Cortex of kidney (tissue), 1 donor: ENCODE measurements at places on chromosomes 3 and 15.

- no peak for DNase-seq
Measured at GRCh38 chr15:98827217-98827616, 178.9 kb downstream of the IGF1R start.

DNA sequence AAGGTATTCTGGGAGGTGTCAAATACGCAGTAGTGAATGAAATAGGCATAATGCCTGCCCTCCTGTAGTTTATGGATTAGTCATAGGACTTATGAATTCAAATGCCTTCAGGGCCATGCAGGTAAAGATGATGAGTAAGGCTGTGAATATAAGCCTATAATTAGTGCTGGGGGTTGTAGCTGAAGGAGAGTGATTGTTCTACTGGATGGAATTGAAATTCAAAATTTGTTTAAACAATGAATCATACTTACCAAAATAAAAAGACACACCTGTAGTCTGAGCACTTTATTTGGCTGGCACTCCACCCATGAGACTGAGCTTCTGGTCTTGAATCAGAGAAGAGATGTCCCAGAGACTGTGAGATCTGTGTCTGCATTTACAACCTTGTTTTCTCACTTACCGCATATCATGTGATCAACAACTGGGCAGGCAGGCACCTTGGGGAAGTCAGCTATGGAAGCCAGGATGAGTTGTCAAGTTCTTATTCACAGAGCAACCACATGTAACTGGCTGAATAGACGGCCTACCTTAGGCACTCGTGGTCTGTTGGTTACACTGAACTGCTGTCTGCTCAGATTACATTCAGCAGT, 291.8 kb downstream of the NAALADL2 start:
- DNase-seq: no peak

- DNase-seq: peak; percentile 99
Measured at GRCh38 chr3:120093911-120094775, at the start of gene GSK3B. Gene GSK3B, minus strand, starts transcription at chr3:120094447. Its CDS starts 1,013 bp downstream, at chr3:120093434.

GRCh38 chr3:188646592-188646991, 492.6 kb downstream of the LPP start:
- no peak for DNase-seq

DNA sequence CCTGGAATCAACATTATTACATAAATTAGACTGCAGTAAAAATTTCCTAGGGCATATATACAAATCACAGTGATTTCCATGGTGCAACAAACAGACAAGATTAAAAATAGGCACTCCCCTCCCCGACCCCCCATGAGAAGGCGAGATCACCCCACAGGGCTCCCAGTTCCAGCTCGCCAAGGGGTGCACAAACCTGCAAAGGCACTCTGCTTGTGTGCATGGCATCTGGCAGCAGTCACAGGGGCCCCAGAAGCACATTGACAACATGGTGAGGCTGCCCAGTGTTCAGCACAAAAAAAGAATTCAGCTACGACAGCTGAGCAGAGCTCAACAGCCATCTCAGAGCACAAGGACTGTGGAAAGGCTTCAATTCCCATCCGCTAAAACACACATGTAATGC, 19.2 kb upstream of the CERS3 start:
- DNase-seq: no peak

GRCh38 chr3:107953722-107954121, 137.1 kb downstream of the CD47 start:
- no peak for DNase-seq

DNA sequence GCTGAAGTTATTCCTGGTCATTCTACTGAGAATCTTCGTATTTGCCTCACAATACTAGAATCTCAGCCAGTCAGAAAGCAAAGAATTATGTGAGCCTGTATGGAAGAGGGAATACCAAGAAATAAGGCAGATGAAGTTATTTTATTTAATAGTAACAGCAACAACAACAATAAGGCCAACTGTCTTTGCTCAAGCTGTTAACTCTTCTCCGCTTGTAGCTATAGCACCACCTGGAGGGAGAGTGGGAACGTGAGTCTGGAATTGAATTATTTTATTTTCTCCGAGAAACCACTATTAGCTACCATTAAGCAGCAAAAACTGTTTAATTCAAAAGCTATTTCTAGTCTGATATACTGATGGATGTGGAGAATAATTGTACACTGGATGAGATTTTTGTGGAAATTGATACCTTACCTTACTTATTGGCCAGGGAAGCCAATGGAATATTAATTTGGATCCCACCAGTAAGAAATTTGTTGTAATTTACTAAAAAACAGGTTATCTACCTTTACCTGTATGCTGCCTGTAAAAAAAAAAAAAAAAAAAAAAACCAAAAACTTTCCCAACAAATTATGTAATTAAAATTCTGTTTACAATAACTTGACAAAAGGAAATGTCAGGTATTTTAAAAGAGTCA, 50.1 kb downstream of the CALML4 start:
- no peak for DNase-seq

DNA sequence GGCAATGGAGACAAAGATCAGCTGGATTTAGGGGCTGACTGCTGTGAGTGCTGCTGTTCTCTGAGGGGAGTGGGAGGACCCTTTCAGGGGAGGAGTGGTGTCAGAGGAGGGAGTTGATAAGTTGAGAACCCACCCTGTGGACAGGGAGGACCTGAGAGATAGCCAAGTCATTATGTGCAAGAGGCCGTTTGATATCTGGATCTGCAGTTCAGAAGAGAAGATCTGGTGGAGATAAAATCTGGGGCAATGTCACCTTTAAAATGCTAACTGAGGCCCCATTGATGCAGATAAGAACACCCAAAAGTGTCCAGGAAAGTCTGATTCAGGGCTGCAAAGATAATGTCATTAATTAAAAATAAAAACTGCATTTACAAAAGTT, 256.1 kb upstream of the HES1 start:
- DNase-seq: no peak

DNA sequence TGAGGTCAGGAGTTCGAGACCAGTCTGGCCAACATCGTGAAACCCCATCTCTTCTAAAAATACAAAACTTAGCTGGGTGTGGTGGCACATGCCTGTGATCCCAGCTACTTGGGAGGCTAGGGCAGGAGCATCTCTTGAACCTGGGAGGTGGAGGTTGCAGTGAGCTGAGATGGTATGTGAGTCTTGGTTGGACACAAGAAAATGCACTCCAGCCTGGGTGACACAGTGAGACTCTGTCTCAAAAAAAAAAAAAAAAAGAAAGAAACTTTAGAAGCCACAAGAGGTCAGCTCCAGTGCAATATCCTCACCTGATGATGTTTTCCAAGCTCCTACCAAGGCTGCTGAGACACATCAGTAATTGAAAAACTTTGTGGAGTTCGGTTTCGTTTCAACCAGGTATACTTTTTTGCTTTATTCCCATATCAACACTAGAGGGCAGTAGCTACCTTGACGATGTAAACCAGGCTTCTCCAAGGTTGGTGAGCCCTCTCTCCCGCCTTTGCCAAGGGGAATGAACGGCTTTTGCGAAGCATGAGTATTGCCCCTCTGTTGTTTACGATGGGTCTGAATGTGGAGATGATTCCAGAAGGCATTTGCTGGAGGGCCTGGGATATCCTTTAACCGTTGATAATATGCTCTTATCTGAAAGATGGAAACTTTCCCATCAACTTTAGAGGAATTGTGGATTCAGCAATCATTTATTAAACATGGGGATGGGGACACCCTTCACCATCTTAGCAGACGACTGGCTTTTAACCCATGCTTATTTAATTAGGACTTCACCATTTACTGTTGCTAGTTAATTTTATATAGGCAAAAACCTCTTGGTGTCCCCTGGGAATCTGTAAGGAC, 202.8 kb downstream of the SV2B start:
- DNase-seq: no peak

- DNase-seq: no peak
Measured at GRCh38 chr3:196774848-196775422, 35.3 kb downstream of the PAK2 start.

- no peak for DNase-seq
Measured at GRCh38 chr3:70989174-70989573, 594.4 kb downstream of the FOXP1 start.

DNA sequence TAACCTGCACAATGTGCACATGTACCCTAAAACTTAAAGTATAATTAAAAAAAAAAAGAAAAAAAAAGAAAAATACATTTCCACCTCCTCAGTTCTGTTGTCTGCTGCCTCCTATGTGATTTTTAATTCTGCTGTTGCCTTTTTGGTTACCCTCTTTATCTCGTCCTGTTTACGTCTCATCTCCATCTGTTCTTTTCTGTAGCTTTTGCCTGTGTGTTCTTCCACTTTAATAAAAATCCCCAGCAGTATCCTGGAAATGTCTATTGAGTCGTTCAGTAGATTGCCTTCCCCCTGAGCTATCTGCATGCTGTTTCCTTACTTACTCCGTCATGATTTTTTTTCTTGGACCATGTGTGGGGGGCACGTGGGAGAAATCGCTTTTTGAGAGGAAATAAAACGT, 302.5 kb downstream of the FEZF2 start:
- DNase-seq: no peak

- DNase-seq: no peak
Measured at GRCh38 chr15:59699810-59700431, 10.8 kb upstream of the BNIP2 start.

- no peak for DNase-seq
Measured at GRCh38 chr3:184687363-184688015, 24.4 kb downstream of the MAGEF1 start.

GRCh38 chr15:69973880-69974279, 123.8 kb downstream of the TLE3 start:
- no peak for DNase-seq

DNA sequence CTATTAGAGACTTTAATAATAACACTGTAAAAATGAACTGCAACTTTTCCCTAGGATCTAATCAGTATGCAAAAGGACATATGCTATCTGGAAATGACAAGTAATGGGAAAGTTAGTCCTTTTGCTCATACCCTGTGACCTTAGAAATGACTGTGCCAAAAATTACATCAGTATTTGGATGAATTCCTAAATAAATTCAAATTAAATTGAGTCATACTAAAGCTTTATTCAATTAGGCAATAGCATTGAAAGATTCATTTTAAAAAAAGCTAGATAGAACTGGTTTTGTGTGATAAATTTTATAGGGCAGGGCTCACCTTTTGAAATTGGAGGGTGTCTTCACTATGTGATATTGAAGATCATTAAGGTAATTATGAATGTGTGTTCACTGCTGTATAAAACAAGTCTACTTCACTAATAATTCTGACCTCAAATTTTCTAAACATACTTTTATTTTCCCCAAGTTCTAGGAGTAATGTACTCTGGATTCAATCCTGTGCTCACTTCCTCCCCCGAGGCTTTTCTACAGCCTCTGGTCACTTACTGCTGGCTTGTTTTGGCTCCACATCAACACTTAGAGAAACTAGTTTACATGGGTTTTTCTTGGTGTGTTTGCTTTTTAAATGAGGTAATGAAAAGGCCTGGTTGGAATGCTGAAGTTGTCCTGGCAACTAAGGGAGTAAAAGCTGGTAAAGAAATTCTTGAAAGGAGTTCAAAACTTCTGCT, 44.4 kb upstream of the SPTSSB start:
- no peak for DNase-seq

GRCh38 chr3:138082992-138083386, 32.4 kb downstream of the DZIP1L start:
- DNase-seq: no peak

GRCh38 chr3:74001436-74001835, 376.7 kb upstream of the PDZRN3 start:
- no peak for DNase-seq

DNA sequence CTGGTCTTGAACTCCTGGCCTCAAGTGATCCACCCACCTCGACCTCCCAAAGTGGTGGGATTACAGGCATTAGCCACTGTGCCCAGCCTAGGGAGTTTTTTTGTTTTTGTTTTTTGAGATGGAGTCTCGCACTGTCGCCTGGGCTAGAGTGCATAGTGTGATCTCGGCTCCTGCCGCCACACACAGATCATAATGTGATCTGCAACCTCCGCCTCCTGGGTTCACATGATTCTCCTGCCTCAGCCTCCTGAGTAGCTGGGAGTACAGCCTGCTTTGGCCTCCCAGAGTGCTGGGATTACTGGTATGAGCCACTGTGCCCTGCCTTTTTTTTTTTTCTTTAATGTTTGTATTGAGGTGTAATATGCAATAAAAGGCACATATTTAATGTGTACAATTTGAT, 78.2 kb downstream of the SMAD3 start:
- no peak for DNase-seq

- no peak for DNase-seq
Measured at GRCh38 chr15:87193481-87193880, 1063.1 kb downstream of the NTRK3 start.

DNA sequence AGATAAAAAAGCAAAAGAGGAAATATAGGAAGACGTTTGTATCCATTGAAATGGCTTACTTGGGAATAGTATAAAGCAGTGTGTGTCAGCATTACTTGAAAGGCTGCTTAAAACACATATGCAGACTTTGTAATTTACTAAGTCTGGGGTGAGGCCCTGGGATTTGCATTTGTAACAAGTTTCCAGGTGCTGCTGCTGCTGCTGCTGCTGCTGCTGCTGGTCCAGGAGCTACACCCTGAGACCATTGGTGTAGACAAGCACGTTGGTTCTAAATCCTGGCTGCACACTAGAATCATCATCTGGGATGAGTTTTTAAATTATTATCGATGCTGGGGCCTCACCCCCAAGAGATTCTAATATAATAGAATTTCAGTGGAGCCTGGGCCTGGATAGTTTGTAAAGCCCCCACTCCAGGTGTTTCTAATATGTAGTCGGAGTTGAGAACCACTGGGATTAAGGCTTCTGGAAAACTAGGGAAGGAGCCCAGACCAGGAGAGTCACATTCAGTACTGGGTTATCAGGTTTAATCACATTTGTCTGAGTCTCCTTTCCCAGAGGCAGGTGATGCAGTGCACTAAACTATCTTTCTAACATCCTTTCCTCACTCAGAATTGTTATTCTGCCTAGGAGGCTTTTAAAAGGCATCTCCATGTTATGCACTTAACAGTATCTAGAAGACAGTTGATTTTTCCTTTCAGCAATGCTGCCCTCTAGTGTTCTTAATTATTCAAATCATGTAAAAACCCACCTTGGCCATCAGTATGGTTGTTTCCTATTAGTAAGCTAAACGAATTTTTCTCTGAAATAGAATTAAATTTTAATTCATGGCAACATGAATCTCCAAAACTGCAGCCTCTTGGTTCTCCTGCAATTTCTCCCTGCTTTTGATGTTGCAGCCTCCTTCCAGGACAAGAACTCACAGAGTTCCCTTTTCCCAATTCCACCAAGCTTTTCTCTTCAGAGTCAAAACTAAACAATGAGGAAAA, 45.4 kb downstream of the SSR3 start:
- no peak for DNase-seq

GRCh38 chr15:62163397-62164013, 1.6 kb downstream of the C2CD4B start:
- no peak for DNase-seq

GRCh38 chr3:113204371-113204770, 7.0 kb upstream of the BOC start:
- no peak for DNase-seq

GRCh38 chr3:137866933-137867332, 102.8 kb downstream of the SOX14 start:
- no peak for DNase-seq
